ENCODE measurements at places on chromosomes 2 and 18. TPM values are rescaled to one million over a fixed set of nuclear protein-coding genes. Genes with fewer than 3 reads are reported as not detected.

- peaks cover 26% of the 10 kb centered on the region for H3K36me3 ChIP-seq
- no peak overlapping the region for H3K27ac ChIP-seq
- no peak overlapping the region for H3K4me3 ChIP-seq
These were observed 39.1 kb downstream of the MRPL44 start for GRCh38 chr2:223996391-223996790.

GRCh38 chr2:157192445-157193423 lies 64.8 kb upstream of the GALNT5 start:
- DNase-seq, result no peak
- no peak overlapping the region for H3K4me3 ChIP-seq
- H3K27me3 ChIP-seq, result no peaks in the 10 kb centered on the region

DNA sequence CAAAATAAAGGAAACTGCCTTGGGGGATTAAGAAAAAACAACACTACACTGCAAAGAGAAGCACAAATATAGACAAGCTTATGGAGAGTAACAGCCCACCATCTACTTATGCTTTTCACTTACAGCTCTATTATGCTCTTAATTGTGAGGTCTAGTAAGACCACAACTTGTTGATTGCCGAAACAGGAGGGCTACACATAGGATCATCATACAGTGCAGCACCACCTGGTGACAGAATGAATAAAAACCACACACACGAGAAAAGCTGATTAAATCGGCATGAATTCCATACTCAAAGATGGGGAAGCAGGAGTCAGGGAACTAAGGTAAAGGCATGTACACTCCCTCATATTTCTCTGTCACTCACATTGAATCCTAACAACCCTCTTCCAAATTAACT lies 259.2 kb downstream of the IKZF2 start:
- peak; percentile 14 for DNase-seq
- no peak overlapping the region for H3K4me3 ChIP-seq
- H3K4me1 ChIP-seq, result no peaks in the 10 kb centered on the region
- no peak overlapping the region for H3K27ac ChIP-seq
- H3K36me3 ChIP-seq, result no peaks in the 10 kb centered on the region

DNA sequence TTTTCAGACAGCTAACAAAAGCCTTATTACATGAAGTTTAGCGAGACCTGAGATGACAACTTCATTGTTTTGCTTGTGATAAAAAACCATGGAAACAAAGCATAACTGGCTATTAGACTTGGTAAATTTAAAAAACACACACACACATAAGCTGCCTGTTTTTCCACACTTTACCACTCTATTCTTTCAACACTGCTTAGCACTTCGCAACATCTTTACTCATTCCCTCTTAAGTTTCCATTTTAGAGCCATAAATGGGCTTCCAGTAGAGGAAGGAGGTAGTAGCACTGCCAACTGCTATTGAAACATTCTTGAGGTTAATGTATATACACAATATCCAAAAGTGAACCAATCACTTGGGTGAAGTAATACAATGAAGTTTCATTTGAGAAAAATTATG lies 54.1 kb downstream of the BAZ2B start:
- no peak for DNase-seq
- H3K36me3 ChIP-seq, result peaks cover 7% of the 10 kb centered on the region
- no peak overlapping the region for H3K27ac ChIP-seq
- H3K4me3 ChIP-seq, result no peak overlapping the region

GRCh38 chr2:84971510-84972206 lies 697 bp downstream of the KCMF1 start:
- H3K4me1 ChIP-seq, result peaks cover 59% of the 10 kb centered on the region
- H3K4me3 ChIP-seq, result peak overlapping the region; percentile 85
- peak; percentile 45 for DNase-seq
- peaks cover 18% of the 10 kb centered on the region for H3K36me3 ChIP-seq

DNA sequence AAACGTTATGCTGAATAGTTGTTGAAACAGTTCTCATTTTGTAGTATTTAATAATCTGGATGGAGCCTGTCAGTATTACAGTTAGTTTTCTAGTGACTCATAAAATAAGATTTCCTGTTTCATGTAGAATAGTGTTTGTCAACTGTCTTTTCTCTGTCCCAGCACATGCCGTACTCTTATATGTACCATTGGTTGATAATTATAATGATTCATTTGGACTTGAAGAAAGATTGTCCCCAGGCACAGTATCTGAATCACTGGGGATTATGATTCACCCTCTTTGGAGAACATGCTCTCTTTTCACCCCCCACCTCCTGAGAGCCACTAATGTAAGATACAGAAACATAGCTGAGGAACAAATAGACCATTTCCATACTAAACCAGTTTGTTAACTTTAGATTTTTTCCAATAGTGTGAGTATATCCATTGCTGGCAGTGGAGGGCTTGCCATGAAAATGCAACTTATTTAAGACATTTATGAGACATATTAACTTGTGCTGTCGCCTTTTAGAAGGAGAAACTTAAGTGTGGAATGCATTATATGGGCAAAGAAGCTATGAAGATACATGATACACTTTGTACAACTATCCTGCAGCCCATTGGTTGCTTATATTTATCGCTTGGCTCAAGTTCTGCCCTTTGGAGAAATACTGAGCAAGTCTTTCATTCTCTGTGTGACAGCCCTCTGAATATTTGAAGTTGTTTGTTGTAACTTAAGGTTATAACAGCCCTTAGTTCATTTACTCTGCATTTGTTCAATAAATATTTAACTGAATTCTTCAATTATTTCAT lies 12.4 kb downstream of the COPS8 start:
- DNase-seq, result no peak
- no peak overlapping the region for H3K27ac ChIP-seq
- peaks cover 52% of the 10 kb centered on the region for H3K36me3 ChIP-seq
- H3K27me3 ChIP-seq, result no peaks in the 10 kb centered on the region
- no peak overlapping the region for H3K4me3 ChIP-seq

Gene UGT1A7
- total RNA-seq, result not detected

Gene BCL2
- total RNA-seq, result 2.3 TPM

Gene SCN2A
- 0.39 TPM for total RNA-seq

All from WTC11 (cell line).